Endothelial cell of umbilical vein (primary cell): ENCODE measurements at places on chromosomes 6 and 20. TPM values are rescaled to one million over a fixed set of nuclear protein-coding genes. Genes with fewer than 3 reads are reported as not detected.

GRCh38 chr6:8819446-8819845 lies 384.1 kb upstream of the SLC35B3 start:
- H3K4me1 ChIP-seq: no peaks in the 10 kb centered on the region
- no peaks in the 10 kb centered on the region for H3K27me3 ChIP-seq
- H3K36me3 ChIP-seq: no peaks in the 10 kb centered on the region
- no peak for DNase-seq

- H3K36me3 ChIP-seq: no peaks in the 10 kb centered on the region
- no peak overlapping the region for H3K27ac ChIP-seq
- H3K4me3 ChIP-seq: no peak overlapping the region
- peaks cover 7% of the 10 kb centered on the region for H3K4me1 ChIP-seq
- H3K27me3 ChIP-seq: no peaks in the 10 kb centered on the region
These were observed 16.3 kb upstream of the POPDC3 start for GRCh38 chr6:105196076-105196475.

GRCh38 chr20:49385465-49385864 lies 97.0 kb downstream of the KCNB1 start:
- DNase-seq: peak; percentile 29
- peaks cover 3% of the 10 kb centered on the region for H3K27me3 ChIP-seq
- H3K4me1 ChIP-seq: no peaks in the 10 kb centered on the region
- H3K27ac ChIP-seq: no peak overlapping the region
- H3K4me3 ChIP-seq: no peak overlapping the region

Gene COL11A2
- polyA plus RNA-seq: 0.49 and 0.65 TPM in 2 replicates

Gene SIRPD
- polyA plus RNA-seq: not detected in 2 replicates

GRCh38 chr6:43523284-43523683 lies 6.4 kb downstream of the POLR1C start:
- H3K27me3 ChIP-seq: no peaks in the 10 kb centered on the region
- peaks cover 56% of the 10 kb centered on the region for H3K36me3 ChIP-seq
- H3K4me1 ChIP-seq: peaks cover 2% of the 10 kb centered on the region
- DNase-seq: no peak
